Muscle of leg (tissue), 16 donors: ENCODE measurements at places on chromosomes 13 and 19.

DNA sequence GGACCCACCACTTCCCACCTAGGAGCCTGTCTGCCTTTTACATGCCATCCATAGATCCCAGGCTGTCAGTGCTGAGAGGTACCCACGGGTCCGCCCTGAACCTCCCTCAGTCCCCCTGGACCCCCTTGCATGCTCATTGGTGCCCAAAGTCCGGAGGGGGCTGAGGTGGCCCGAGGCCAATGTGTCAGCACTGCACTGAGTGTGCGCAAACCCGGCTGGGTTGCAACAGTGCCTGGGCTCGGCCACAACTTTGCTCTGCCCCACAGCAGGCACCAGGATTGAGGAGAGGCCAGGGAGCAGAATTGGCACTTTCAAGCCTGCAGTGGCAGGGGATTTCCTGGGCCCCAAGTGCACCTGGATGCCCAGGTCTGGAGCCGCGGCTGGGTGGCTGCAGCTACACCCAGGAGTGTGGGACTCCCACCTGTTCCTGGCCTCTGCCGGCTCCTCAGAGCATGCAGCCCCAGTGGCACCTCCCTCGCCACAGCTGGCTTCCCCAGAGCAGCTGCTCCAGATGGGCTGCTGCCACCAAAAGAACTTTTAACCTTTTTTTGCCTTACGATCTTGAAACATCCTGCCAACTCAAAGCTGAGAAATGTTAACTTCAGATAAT, 837.0 kb downstream of the SLITRK6 start:
- no peak for DNase-seq

GRCh38 chr13:77554069-77554468, 18.6 kb downstream of the SCEL start:
- DNase-seq = no peak

- no peak for DNase-seq
Observed at GRCh38 chr13:38752686-38753085, 65.8 kb downstream of the FREM2 start.

DNA sequence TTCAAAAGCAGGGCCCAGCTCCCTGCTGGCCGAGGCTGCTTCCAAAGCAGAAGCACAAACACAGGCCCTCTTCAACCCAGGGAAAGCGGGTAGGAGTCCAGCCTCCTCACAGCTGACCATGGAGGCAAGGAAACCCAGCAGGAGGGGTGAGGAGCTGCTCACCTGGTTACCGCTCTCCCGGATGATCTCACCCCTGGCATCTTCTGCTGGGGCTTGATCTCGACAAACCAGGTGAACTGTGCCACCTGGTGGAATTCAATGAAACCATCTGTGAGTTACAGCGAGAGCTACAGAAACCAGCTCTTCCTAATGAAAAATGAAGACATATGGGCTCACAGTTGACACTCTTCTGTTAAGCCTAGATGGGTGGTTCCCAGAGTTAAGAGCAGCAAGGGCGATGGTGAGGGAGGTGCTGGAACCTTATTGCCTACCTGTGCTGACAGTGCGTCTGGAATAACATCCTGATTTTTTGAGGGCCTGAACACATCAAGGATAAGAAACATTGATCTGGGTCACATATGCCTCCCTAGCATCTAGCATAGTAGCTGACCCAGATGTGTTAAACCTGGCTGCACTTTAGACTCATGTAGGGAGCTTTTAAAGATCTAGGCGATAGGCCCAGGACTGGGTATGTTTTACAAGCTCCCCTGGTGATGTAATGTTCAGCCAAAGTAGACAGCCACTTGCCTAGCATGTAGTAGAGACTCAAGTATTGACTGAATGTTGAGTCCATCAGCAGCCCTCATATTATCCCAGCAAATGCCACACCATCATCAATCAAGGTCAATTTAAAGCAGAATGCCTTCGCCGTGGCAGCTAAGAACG, 6.1 kb downstream of the DHRS12 start:
- peak; percentile 79 for DNase-seq

GRCh38 chr19:28012361-28012760, 1200.6 kb downstream of the UQCRFS1 start:
- DNase-seq = no peak

- DNase-seq = no peak
Observed at GRCh38 chr13:40143106-40143505, 487.6 kb downstream of the COG6 start.

DNA sequence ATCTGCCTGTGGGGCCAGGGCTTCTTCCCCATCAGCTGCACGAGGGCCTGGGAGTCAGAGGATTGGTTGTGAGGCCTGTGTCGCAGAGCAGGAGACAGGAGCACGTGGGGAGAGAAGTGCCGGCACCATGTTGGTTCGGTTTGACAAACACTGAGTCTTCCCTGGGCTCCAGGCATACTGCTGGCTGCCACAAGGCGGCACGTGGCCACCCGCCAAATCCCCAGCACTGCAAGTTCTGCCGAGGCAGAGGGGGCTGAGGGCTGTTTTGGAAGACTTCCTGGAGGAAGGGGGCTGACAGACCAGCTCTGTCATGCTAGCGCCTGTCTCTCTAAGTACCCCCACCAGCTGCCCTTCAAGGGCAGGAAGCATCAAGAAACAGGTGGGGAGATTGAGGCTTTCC, 9.5 kb downstream of the SHANK1 start:
- no peak for DNase-seq

GRCh38 chr13:38412266-38412665, 62.6 kb downstream of the UFM1 start:
- DNase-seq = peak; percentile 59

DNA sequence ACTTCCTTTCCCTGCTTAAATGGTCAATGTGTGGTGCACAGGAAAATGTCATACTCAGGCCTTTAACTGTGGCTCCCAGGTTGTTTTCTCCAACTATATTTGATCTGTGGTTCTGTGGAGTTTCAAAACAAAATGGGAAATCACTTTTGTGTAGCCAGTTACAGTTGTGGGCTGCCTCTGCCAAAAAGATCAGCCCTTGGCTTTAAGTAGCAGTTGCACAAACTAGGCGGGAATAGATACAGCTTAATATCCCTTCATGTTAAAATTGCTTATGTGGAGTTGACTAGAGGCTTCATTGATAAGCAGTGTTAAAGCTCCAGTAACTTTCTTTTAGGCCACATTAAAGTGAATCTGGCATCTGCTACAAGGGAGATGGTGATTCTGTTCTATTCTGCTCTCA, 284.8 kb downstream of the SHISA2 start:
- DNase-seq = peak; percentile 61

- no peak for DNase-seq
Observed at GRCh38 chr13:97179501-97179900, 42.6 kb upstream of the MBNL2 start.

DNA sequence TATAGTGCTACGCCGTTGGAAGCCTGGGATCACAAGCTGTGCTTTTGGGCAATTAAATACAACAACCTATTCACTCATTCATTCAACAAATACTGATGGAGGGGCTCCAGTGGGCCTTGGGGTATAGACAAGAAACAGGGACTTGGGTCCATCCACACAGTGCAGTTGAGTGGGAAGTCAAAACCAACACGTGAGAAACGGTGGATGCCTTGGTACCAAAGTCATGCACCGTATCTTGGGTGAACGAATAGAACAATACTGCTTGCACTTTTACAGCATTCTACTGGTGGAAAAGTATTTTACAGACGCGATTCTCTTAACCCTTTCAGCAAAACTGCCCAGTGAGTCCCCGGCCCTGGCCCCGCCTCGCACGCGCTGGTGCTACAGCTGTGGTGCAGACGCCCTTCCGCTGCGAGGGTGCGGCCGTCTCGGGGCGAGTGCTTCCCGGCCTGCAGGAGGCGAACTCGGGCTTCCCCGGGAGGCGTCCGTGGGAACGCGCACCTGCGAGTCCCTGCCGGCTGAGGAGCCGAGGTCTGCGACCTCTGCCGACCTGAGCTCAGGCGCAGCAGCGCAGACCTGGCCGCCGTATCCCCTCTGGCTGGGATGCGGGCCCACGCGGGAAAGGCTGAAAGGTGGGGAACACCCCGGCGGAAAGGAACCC, 8.3 kb downstream of the TNFRSF19 start:
- DNase-seq = peak; percentile 77

DNA sequence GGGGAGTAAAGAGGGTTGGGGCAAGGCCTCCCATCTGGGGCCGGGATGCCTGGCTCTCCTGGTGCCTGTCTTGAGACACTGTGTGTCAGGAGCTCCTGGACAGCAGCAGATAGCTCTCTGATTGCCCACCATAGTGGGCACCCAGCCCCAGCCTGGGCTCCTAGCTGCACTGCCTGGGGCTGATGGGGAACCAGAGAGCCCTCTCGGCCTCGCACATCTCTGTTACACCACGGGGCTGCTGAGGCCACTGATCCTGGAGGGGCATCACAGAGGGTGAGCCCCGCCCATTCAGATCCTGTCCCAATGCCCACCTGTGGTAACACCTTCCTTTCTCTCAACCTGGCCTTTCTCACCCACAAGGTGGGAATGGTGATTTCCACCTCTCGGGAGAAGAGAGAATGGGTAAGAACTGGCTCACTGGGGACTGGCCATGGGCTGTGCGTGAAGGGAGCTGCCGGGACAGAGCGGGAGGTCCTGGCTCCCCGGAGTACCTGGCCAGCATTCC, 135.9 kb downstream of the URI1 start:
- DNase-seq = no peak

DNA sequence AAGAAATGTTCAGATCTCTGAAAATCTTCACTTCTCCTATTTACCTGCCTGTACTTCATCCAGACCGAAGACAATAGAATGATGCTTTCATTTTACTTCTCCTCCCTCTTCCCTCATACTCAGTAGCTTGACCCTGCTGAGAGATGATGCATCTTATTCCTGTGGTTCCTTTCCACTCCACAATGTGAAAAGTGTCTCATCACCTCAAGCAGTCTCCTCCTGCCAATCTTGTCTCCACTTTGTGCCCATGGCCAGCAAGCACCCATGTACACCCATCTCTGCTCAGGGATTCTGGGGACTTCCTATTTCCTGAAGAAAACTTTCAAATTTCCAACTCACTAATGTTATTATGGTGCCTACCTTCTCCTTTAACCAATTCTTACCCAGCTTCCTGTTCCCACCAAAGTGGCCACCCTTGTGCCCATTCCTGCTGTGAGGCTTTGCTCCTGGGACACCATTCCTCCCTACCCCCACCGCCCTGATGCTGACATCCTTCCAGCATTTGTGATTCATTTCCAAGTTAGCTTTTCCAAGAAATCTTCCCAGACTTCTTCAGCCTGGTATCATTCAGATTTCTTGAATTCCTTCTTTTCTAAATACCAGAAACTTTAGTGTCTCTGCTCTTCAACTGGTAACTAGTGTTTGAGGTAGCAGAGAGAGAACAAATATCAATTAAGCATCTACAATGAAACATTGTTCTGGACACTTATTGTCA, 212.5 kb downstream of the POSTN start:
- DNase-seq = no peak

DNA sequence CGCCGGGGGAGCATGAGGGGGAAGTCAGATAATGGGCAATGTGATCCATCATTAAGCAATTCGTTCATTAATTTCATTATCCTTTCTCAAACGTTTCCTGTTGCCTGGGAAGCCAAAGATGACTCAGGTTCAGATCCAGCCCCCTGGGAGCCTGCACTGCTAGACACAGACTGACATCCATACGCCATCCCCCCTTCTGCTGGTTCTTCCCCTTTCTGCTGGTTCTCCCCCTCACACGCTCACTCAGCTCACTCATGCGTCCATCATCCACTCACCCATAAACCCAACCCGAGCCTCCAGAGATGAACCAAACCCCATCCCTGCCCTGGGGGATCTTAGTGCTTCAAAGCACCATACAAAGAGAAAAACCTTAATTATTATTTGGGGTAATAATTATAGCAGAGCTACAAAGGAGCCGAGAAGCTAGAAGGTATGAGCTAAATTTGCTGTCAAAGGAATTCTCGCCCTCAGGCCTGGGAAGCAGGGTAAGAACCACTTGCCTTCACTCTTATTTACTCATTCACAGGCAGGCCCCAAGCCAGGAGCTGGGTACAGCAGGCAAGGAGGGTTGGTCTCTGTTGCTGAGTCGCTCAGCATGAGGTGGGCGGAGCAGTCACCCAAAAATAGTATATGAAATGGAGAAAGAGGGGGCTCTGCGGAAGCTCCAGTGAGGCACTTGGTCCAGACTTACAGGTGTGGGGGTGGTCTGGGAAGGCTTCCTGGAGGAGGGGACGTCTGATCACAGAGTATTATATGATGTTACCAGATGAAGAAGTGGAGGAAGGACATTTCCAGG, 7.0 kb upstream of the ZNF444 start:
- DNase-seq = no peak

GRCh38 chr19:51084505-51084904, 1.8 kb upstream of the KLK14 start:
- no peak for DNase-seq

- peak; percentile 1 for DNase-seq
Observed at GRCh38 chr13:68810660-68811059, 1297.0 kb upstream of the ATXN8OS start.

DNA sequence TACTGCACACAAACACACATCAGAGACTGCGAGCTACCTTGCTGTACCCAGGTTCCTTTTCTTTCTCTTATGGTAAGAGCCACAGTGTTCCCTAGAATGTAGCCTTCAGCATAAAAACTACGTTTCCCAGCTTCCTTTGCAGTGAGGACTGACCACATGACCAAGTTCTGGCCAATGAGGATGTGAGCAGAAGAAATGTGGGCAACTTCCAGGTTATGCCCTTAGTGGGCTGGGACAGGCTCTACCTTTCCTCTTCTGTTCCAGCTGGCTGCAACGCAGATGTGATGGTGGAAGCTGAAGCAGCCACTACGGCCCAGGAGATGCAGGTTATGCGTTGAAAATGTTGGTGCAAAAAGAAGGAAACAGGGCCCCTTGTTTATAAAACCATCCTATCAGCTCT, 27.5 kb downstream of the VRK3 start:
- peak; percentile 31 for DNase-seq

- peak; percentile 46 for DNase-seq
Observed at GRCh38 chr13:113162783-113163685, 4.6 kb downstream of the PROZ start.

GRCh38 chr19:771332-771785, 20.4 kb downstream of the MISP start:
- DNase-seq = no peak

DNA sequence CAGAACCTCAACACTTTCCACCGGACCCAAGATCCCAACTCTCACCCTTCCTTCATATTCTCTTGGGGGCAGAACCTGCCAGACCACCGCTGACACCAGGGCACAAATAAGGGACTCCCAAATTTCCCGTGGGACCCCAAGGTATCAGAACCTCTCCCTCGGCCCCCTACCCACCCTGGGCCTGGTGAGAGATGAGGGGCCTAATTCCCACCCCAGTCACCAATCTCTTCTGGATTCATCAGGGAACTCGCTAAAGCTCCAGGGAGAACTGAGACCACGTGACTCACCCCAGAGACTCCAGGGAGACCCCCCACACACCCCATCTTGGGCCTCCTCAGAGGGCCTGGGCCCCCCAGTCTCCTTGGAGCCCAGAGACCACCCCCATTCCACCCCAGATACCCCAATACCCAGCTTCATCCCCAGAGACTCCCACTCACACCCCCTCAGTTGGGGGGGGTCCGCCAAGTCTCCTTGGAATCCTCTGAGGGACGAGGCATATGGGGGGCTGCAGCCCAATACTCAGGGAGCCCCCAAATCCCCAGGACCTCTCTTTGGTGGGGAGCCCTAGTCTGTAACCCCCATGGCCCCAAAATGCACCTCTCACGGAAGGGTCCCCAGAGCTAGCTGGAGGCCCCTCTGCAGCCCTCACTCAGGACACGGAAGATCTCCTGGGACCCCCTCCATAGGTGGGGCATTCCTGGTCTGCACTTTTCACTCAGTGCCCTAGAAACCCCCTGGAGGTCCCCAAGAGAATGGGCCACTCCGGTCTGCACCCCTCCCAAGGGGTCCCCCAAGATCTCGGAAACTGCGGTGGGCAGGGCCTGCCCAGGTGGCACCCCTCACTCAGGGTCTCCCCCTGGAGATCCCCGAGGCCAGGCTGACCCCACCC, 1.6 kb downstream of the LMNB2 start:
- no peak for DNase-seq
